ENCODE measurements at places on chromosomes 3 and 15.

GRCh38 chr15:94972314-94972713 lies 741.0 kb downstream of the MCTP2 start:
- no peak for DNase-seq

- no peak for DNase-seq
Observed at GRCh38 chr15:34616613-34617012, 33.2 kb upstream of the GOLGA8B start.

- DNase-seq = no peak
Observed at GRCh38 chr15:99101501-99101900, 3.4 kb upstream of the SYNM start.

GRCh38 chr3:58899953-58900298 lies 149.9 kb downstream of the CFAP20DC start:
- DNase-seq = no peak

DNA sequence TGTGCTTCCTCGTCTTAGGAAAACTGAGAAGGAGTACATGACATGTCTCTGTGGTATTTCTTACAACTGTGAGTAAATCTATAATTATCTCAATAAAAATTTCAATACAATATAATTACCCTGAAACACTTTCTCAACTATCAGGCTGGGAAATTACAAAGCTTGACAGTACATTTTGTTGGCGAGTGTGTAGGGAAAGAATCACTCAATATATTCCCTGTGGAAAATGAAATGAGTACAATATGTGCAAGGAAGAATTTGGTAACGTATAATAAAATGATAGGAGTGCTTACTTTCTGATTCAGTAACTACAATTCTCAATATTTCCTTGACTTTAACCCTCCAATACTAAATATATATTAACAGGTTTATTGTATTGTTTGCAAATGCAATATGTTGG lies 818.2 kb upstream of the CADM2 start:
- DNase-seq = no peak

DNA sequence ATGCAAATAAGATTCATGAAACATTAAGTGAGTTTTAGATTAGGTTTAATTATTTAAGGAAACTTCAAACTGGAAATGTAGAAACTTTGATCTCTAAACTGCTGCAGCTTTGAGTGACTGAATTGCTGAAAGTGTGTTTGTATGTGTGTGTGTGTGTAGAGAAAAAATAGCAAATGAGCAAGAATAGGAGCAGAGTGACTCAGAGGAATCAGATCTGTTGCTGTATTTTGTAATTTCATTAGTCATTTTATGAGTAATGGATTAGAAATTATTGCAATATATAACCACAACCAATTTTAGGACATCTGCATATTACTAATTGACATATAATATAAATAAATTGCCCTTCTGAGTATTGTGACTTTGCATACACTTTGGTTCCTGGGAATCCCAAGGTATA lies 52.8 kb upstream of the SLC9A9 start:
- no peak for DNase-seq

- no peak for DNase-seq
Observed at GRCh38 chr15:40908095-40908494, 13.8 kb downstream of the VPS18 start.

Measured in CD4-positive, alpha-beta T cell treated with Interleukin-17A for 4 hours (primary cell).